ENCODE measurements at places on chromosomes 11 and 22.

- no peak for DNase-seq
These were observed 30.3 kb upstream of the OR10D3 start for GRCh38 chr11:124152770-124153407.

DNA sequence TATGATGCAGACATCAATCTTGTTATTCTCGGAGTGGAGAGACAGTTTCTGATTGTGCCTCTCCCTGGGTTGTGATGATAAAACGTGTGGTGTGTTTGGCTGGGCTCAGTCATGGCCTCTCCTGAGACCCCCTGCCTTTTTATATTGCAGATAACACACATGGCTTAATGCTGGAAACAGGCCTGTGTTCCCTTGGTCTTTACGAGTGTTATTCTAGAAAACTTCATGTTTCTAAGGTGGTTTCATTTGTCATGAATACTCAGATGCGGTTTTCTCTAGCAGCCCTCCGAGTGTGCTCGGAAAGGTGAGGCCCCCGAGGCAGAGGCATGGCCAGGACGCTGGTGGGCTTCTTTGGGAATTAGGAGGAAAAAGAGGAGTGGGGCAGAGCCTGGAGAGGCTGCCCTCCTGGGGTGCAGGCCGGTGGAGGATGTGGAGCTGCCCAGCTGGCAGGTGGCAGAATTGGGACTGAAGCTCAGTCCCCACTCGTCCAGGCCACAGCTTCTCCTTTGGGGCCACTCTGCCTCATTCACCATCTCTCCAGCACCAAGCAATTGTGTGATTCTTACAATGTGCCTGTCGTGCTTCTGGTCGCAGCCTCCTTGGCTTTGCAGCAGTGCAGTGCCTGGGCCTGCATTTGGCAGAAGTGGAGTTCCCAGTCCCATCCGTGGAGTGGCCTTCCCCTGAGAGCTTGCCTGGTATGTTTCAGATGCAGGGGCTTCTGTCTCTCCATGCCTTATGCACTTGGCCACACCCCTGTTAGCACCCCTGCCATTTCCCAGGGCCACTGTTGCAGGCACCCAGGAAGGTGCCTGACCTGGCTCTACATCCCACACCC is 309.6 kb downstream of the TBC1D22A start:
- DNase-seq, result no peak

GRCh38 chr11:9210224-9210921 is 54.8 kb downstream of the DENND5A start:
- no peak for DNase-seq

DNA sequence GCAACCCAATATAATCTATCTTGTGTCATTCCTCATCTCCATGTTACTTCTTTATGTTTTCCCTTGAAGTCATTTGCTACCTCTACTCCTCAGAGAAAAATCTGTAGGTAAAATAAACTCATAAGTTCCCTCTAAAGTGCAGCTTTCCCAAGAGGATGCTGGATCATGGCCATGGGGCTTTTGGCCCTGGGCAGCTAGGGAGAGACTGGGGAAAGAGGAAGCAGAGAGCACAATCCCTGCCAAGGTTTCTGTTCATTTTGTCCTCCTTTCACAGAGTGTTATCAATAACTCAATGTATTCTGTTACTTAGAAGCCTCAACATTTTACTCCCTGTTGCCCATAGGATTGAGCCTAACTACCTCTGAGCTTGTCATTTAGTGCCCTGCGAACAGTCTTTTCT is 9.0 kb downstream of the RNF121 start:
- no peak for DNase-seq

- no peak for DNase-seq
These were observed 135.7 kb downstream of the TMEM135 start for GRCh38 chr11:87173185-87174039.

- DNase-seq, result no peak
These were observed 8.6 kb upstream of the JAM3 start for GRCh38 chr11:134060316-134060715.

DNA sequence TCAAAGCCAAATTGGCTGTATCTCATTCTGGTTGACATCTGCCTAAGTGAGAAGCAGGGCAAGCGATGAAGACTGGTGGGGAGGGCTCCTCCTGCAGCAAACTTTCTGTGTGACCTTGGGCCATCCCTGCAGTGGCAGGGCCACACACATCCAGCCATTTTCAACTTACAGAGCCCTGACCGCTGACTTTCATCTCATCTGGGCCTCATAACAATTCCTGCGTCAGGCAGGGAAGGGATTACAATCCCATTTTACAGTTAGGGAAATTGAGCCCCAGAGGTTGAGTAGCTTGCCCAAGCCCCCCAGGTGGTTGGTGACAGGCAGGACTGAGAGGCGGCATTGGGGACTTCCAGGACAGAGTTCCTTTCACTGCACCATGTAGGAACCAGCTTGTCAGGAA is 21.9 kb downstream of the TPBGL start:
- no peak for DNase-seq

- no peak for DNase-seq
These were observed 63.3 kb upstream of the OR5AN1 start for GRCh38 chr11:59295435-59295834.

DNA sequence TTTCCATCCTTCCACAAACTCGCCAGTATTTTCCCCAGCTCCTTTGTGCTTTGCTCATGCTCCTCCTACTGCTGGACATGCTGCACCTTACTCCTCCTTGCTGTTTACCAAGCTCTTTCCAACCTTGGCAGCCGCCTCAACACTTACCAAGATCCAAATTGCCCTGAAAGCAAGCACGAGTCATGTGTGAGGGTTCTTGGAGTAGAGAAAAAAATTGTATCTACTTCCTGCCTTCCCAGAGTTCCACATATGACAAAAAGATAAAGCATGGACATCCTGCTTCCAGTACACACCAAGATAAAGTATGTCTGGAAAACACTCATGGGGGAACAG is 767.5 kb downstream of the NTM start:
- DNase-seq, result no peak

GRCh38 chr11:71557257-71557656 is 8.1 kb upstream of the KRTAP5-10 start:
- no peak for DNase-seq

DNA sequence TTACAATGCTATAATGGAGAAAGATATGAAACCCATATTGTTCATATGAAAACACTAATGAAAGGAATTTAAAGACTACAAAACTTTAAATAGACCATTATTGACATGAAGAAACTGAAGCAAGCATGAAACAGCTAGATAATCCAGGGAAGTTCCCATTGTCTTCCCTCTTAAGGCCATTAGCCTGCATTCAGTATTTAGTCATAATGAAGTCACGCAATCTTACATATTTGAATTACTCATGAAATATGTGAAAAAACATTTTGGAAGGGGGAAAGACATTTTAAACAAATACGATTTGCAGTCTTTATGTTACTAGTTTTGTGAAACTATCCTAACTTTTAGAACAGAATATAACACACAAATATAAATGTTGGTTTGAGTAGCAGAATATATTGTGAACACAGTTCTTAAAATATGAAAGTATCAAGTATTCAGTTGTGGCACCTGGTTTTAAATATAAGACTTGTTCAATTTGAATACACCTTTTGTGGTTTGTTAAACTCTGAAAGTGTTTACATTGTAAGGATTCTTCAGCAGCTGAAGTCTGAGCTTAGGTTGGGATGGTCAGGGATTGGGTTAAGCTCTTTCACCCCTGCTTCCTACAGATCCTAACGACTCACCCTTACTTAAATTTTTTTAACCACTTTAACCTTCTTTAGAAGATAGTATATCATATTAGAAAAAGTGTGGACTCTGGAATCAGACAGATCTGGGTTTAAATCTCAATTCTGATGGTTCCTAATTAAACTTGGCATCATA is 500.3 kb upstream of the TENM4 start:
- no peak for DNase-seq
